ENCODE measurements at places on chromosomes 12 and 14.

DNA sequence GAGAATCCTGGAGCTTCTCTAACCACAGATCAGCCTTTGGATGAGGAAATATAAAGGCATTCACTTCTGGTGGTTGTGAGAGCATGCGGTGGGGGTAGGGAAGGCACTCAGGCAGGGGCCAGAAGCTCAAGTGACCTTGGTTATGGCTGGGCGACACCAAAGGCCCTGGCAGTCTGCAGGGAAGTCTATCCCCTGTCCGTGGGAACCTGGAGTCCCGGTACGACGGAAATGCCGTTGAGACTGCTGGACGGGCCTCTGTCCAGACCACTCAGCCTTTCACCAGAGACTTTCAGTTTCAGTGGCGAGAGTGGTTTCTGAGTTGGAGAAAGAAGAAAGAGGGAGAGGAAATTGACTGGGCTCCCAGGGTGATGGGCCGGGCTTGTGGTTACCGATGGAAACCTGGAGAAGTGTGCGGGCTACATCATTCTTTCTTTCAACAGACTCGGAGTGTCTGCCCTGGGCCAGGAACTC lies 20.9 kb downstream of the ISCA2 start:
- DNase-seq = no peak

DNA sequence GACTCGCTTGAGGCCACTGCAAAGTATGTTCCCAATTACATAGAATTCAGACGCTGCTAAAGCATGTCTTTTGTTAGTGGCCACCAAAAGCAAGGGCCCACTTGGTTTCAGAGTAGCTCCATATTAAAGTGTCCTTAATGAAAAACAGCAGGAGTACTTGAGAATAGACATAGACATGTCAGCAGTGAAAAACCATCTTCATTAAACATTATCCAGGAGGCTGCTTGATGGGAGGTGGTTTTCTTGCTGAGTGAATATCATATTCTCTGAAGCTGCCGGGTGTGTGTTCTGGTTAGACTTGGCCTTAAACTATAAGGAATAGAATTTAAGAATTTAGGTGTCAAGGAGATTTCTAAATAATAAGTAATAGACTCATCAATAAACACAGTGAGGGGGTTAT lies 79.5 kb upstream of the CCDC198 start:
- DNase-seq = no peak

DNA sequence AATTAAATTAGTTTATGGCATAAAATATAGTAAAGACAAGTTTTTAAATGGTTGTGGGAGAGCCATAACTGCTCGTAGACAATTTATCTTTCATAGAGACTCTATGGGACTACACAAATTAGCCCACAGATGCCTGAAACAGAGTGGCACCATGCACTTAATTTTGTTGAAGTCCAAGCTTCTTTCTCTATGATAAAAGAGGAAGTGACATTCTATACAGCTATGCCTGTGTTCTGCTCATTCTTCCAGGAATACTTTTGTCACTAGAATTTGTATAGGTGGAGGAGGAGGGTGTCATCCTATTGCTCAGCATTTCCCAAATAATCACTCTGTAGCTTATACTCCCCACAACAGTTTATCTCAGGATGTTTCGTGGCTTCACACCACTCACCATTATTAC lies 43.7 kb upstream of the KICS2 start:
- DNase-seq = no peak

GRCh38 chr12:121806546-121807423 lies 3.0 kb downstream of the SETD1B start:
- peak; percentile 42 for DNase-seq

DNA sequence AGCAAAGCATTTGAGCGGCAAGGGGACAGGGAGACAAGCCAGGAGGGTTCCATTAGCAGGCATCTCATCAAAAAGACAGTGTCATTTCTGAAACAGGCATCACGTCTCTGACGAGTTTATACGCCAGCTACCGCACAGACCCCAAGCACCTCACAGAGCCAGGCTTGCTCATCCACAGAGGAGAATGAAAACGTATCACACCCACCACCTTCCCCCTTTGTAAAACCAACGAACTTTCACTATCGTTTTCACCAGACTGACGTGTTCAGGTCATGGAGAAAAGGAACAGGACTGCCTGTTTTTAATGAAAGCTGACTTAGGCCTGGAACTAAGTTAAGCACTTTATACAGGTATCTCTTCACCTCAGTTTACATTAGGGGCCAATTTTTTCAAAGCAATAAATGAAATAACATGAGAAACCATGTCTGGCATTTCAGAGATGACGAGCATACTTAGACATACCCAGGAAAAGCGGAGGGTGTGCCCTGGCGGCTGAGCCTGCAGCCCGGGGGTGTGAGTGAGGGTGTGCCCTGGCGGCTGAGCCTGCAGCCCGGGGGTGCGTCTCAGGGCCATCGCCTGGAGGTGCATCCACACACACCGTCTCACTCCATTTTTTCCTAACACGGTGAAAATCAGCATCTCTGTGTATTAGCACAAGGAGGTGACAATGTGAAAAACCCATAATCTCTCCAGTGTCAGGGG lies 41.9 kb downstream of the STX2 start:
- no peak for DNase-seq

DNA sequence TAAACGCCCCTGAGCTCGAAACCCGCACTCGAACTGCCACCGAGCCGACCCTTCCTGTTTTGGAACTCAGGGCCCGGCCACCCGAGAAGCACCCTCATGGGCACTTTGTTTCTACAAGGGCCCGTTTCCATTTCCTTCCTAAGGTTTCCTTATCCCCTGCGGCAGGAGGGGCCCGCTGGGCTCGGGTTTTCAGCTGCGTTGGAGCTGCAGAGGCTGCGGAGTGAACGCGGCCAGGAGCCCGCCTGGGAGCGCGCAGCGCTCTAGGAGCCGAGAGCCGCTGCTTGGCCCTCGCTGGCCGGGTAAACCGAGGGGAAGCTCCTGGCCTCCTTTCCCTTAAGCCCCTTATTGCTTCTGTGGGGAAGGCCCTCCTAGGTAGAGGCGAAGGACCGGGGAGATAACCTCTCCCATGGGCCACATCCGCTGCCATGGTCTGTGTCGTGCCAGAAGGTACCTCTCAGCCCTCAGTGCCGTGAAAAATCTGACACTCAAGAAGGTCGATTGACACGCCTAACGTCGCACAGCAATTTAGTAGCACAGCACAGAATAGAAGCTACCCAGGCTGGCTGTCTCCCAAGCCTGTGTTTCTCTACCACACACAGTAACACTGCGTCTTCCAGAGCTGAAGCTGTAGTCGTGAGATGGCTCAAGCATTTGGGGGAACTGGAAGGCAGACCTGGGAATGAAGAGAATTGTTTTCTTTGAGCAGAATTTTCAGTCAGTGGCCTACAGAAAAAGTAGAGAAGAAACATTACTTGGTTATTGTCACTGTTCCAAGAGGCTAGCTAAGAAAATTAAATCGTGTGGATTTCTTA lies 12.9 kb upstream of the CALM1 start:
- peak; percentile 89 for DNase-seq

DNA sequence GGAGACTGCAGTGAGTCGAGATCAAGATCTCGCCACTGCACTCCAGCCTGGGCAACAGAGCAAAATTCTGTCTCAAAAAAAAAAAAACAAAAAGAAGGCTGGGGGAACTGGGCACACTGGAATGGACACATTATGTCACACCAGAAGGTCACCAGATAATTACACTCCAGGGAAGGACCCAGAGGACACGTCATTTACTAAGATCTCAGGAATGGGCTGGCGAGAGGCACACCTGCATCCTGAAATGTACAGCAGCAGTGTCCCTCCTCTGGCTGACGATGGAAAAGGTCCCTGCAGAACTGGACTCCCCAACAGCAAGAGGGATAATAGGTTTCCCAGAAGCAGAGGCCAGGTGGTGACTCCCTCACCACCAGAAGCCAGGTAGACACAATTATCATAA lies 243.5 kb downstream of the BCL11B start:
- no peak for DNase-seq

- no peak for DNase-seq
Measured at GRCh38 chr14:94042433-94043091, 16.4 kb downstream of the OTUB2 start.

- no peak for DNase-seq
Measured at GRCh38 chr14:30354439-30354838, 204.5 kb upstream of the G2E3 start.

DNA sequence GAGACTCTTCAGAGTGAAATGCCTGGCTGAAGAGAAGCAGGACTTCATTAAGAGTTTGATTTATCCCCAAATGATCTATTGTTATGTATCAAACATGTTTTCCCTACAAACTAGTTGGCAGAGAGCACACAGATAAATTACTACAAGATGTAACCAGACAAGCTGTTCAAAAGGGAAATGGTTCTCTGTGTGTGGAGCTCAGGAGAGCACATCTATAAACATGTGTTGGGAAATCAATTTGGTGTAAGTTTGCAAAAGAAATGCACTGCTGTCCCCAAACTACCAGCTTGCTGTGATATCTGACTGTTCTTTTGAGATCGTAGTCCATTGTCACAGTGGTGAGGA lies 159.2 kb downstream of the PAH start:
- DNase-seq = no peak

Measured in C1 segment of cervical spinal cord (tissue), 14 donors.